ENCODE measurements at places on chromosomes 7 and 10.
A peak's percentile ranks its signal among the peaks of the same experiment; 100 is the strongest.

- DNase-seq = no peak
Measured at GRCh38 chr7:116443101-116443523, 56.4 kb upstream of the CAV2 start.

GRCh38 chr10:76969366-76969948 is 668.2 kb downstream of the KCNMA1 start:
- DNase-seq = no peak

- DNase-seq = no peak
Measured at GRCh38 chr10:18886102-18886501, 162.5 kb upstream of the MALRD1 start.

GRCh38 chr10:24503461-24504320 is 220.0 kb downstream of the ARHGAP21 start:
- peak; percentile 60 for DNase-seq

DNA sequence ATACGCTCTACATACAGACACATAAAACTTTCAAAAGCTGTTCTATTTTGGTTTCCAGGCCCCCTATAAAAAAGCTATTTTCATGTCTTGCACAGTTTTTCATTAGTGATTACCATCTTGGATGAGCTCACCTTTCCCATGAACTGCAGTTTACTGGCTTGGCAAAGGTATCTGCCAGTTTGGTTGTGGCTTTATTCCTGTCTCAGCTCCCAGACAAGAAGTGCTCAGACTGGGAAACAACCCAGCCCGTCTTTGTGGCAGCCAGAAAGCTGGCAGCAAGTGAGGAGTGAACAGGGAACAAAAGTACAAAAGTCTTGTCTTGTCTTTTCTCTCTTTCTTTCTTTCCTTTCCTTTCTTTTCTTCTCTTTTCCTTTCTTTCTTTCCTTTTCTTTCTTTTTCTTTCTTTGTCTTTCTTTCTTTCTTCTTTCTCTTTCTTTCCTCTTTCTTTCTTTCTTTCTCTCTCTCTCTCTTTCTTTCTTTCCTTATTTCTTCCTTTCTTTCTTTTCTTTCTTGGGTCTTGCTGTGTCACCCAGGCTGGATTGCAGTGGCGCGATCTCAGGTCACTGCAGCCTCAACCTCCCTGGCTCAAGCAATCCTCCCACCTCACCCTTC is 138.8 kb downstream of the CFAP58 start:
- no peak for DNase-seq

GRCh38 chr10:95049919-95050318 is 19.4 kb downstream of the CYP2C8 start:
- no peak for DNase-seq

DNA sequence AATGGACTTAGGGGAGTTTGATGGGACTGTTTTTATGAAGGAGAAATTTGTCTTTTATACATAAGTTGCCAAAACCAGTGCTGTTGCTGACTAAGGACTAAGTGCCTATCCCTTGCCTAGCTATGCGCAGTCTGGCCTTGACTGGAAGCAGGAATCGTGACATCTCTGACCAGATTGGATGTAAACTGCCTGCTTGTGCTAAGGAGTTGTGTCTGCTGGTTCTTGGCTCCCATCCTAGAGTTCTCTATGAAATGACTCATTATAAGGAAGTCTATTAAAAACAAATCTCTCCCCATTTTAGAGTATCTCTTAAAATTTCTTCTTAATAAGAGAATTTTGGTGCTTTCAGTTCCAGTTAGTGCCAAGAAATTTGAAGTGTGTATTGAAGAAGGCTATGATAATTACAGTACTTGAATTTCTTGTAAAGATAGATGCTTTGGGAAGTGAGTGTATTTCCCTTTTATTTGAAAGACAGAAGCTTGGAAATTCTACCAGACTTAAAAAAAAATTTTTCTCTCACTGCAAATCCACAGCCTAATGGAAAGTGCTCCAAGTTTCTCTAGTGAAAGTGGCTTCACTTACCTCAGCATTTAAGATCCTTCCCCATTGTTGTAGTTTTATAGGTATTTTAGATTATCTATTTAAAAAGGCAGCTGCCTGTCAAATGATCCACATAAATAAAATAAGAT is 77.6 kb downstream of the BICC1 start:
- no peak for DNase-seq

DNA sequence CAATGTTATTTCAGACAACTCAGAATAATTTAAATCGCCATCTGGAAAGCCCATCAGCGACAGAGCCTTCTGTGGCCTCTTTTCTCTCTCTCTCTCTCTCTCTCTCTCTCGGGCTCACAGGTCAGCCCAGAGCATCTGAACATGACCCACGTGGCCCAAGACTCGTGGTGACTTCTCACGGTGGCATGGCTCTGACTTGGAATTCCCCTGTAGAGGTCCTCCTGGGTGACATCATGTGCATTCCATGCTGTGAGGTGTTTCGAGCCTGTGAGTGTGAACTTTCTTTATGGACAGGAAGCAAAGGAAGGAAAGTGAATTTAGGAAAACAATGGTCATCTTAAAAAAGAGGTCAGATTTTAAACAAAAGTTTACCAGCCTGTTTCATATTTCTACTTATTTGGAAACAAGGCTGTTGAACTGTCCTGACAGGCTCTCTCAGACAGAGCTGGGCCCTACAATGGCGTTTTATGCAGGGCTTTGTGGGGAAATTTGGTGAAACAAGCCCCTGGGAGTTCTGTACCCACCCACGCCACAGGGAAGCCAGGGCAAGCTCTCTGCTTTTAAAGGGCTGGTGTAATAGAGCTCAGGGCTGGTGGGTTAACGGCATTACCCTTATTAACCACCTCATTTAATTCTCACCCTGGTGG is 359.7 kb upstream of the ZNF32 start:
- DNase-seq = no peak

DNA sequence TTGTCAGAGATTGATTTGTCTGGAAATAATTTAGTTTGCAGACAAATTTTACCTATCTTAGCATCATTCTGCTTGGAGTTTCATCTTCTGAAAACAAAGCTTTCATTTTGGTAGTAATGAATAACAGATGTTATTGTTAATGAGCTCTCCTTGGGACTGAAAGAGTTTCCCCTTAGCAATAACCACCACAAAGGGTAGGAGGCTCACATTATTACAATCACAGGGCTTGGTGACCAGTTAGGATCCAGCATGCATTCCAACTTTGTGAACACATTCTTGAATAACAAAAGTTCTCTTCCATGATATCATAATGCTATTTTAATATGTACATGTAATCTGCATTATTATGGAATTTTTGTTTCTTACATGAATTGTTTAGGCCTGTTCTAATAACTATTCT is 148.8 kb upstream of the VWC2 start:
- DNase-seq = no peak

- DNase-seq = no peak
Measured at GRCh38 chr7:74671602-74672001, 14.1 kb downstream of the GTF2I start.

- DNase-seq = no peak
Measured at GRCh38 chr7:71290452-71290851, 158.5 kb downstream of the GALNT17 start.

- DNase-seq = no peak
Measured at GRCh38 chr7:137836113-137836509, 10.7 kb downstream of the DGKI start.

DNA sequence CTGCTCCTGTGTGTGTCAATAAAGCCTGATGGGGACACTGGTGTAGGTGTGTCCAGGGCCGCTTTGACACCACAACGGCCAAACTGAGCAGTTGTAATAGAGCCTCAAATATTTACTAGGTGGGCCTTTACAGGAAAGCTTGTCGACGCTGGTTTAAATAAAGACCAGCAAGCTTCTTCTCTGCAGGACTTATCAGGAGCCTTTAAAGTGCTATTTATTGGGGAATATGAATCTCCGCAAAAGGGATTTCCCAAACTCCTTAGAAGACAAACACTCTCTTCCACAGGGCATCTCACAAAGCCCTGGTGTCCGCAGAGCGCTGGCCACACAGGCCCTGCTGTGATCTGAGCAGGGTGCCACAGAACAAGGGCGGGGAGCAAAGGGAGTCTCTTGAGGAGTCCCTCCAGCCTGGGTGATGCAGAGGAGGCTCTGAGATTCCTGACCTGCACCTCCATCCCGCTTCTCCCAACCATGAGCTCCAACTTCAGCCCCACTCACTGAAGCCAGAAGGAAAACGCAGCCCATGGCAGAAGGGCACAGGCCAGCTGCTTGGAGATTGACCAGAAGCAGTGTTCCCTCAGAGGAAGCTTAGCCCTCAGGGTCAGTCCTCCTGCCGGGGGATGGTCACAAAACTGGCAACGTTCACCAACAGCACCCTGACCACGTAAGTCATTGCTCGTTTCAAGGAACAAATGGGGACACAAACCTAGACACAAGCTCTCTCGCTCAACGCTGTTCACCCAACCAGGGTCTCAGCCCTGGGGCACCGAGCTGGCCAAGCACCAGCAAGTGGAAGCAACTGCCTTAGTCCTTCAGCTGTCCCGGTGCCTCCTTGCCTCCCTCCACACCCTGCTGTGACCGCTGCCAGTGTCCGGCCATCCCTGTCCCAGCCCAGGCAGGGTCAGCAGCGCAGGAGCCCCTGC is 129.5 kb downstream of the OAT start:
- DNase-seq = no peak

- no peak for DNase-seq
Measured at GRCh38 chr7:43384616-43385308, 198.1 kb upstream of the STK17A start.

DNA sequence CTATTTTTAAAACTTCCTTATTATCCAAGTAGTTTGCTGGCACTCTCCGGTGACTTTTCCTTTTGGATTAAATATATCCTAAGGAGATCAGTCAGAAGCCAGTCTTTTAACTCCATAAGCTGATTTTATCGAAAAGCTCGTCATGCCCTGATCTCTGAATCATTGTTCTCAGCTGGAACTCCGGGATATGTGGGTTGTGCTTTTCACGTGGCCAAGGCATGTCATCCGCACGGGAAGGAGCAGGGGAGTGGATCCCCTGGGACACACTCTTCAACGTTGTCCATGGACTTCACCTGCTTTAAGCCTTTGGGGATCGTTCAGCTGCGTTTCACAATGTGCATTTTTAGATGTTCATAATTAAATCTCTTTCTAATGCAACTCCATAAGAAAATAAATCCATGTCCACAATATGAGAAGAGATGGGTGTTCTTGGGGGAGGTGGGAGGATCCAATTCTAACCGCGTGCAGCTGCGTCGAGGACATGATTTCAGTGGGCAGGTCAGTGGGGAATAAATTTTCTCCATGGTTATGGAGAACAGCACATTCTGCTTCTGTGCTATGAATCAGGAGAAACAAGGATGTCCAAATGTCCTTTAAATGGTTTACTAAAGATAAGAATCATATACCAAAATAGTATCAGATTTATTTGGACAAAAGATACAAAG is 229.5 kb upstream of the ADARB2 start:
- DNase-seq = no peak

DNA sequence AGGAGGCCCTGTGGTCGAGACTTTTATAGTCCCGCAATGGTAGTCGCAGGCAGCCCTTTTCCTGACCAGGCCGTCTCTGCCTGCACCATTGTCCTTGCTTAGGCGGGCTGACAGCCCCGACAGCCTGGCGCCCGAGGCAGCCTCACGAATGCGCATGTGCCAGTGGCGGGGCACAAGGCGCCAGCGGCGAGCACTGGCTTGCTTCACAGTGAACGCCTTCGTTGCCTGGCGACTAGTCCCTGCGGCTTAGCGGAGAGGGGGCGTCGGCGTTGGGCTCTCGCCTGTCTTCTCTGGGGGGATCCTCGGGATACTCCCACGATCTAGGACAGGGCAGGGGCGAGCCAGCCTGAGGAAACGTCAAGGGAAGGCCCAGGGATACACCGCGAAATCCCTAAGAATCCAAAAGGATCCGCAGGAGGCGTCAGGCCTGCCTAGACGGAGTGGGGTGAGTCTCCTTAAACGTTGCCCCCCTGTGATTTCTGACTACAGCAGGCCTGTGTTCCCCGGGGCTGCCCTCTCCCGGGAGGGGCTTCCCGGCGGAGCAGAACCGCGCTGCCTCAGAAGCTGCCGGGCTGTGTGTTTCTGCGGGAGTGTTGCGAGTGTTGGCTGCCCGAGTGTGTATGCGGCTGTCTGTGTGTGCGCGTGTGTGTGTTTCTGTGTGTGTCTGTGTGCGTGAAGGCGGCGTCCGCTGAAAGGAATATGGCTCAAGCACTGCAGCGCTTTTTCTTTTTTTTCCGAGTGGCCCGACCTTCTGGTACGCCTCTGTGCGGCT is 20.5 kb upstream of the ZNF273 start:
- DNase-seq = peak; percentile 62

DNA sequence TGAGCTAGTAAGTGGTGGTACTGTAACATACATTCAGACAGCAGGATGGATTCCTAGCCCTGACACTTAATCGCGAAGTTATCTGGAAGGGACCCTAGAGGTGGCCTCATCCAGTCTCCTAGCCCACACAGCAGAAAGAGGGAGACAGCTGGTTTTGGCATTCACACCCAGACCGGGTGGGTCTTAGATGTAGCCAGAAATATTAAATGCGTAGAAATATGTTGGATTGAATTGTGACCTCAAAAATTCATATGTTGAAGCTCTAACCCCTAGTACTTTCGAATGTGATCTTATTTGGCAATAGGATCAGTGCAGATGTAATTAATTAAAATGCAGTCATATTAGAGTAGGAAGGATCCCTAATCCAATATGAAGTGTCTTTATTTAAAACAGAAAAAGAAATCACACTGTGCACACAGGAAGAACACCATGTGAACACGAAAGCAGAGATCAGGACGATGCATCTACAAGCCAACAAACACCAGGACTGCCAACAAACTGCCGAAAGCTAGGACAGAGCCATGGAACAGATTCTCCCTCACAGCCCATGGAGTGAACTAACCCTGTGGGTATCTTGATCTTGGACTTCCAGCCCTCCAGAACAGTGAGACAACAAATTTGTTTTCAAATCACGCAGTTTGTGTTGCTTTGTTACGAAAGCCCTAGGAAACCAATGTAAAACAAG is 2.9 kb upstream of the XPNPEP1 start:
- no peak for DNase-seq

GRCh38 chr7:124692425-124692824 is 73.2 kb downstream of the GPR37 start:
- DNase-seq = no peak

DNA sequence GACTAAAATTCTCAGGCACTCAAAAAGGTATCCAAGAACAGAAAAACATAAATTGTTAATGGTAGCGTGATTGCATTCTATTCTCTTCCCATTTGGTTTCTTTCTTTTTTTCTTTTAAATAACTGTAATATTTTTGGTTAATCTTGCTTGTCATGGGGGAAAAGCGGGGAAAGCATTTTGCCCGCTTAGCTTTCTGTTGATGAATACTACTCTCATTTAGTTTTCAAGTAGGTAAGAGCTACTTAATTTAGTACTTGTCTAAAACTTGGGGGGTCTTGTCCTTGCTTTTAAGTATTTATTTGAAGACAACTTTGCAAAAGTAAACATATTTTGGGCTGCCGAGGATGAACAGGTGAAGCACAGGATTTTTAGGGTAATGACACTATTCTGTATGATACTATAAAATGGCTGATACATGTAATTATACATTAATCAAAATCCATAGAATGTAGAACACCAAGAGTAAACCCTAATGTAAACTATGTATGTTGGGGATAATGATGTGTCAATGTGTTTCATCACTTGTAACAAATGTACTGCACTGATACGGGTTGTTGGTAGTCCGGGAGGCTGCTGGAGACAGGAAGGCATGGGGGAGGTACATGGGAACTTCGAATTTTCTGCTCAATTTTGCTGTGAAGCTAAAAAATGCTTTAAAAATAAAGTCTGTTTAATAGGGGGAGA is 1.7 kb downstream of the TES start:
- DNase-seq = no peak
